ENCODE measurements at places on chromosomes 2 and 18. TPM values are rescaled to one million over a fixed set of nuclear protein-coding genes. Genes with fewer than 3 reads are reported as not detected.

The ABCG5 gene
- total RNA-seq: not detected

The LIMS4 gene
- not detected for total RNA-seq

The FN1 gene
- 0.72 TPM for total RNA-seq

GRCh38 chr2:11315074-11315705 is 29.2 kb downstream of the ROCK2 start:
- no peak for DNase-seq

GRCh38 chr2:203578759-203579643 is 43.9 kb upstream of the RAPH1 start:
- DNase-seq: peak; percentile 75

DNA sequence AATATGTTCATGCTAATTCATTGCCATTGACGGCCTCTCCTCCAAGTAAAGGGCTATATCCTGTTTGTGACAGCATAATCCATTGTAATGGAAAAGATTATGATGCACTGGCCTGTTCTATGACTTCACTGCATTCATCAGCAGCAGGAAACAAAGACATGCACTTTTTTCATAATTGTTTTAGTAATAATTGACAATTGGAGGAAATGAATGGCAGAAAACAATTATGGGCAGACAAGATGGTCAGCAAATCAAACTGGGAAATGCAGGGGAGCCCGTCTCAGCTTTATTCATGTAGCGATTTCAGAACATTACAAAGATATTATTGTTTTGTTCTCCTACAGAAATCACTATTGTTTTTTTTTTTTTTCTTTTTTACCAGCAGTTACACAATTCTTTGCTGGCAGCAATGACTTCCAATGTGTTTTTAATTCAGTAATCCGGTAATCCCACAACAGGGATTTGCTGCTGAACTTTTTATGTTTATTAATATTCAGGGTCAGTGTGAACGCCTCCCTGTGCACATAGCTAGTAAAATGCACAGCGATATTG is 33.8 kb upstream of the RASGRP3 start:
- no peak for DNase-seq

DNA sequence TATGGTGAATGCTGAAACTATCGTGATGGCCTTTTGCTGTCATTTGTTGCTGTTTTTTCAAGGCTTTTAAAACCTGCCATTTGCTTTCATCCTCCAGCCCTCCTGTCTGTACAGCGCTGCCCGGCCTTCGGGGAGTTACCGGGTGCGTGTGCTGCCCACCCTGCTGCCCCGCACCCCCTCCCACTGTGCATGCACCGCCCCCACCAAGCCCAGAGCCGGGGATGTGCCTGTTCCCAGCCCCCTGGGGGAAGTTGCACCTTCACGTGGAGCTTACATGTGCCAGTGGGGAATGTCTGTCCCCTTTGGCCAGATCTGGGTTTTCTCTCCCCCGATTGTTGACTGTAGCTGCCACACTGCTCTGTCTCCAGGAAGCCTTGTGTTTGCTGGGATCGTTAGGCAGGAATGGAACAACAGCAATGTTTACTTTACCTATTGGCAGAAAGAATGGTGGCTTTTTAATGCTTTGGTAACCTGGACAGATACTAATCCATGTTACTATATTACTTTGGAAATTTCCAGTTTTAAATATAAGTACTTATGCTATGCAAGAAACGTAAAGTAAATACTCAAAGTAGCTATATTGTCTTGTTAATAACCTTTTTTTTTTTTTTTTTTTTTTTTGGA is 64.8 kb upstream of the RBM44 start:
- no peak for DNase-seq

DNA sequence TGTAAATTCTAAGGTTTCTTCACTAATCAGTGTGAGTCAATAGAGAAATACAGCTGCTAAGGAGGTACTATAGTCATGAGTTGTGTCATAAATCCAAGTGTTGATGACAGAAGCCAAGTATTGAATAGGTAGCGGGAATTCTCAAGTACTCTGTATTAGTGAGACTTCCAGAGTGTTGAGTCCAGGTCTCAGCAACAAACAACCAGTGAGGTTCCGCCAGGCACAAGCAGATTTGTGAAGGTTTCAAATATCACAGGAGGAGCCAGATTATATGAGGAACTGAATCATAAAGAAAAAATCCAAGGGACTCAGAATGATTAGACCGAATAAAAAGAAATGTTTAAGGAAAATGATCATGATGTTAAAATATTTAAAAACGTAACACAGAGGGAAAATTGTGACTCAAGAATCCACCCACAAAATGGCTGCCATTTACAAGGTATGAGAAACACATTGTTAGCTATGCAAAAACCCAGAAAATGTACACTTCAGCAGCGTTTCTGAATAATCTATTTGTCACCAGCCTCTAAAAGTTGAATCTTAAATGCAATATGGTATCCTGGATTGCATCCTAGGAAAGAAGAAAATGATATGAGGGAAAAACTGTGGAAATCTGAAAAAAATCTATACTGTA is 27.3 kb upstream of the EVA1A start:
- no peak for DNase-seq

GRCh38 chr18:47168913-47169312 is 7.3 kb downstream of the IER3IP1 start:
- DNase-seq: no peak
